ENCODE measurements at places on chromosomes 16 and 17.

GRCh38 chr17:38451840-38452529, 23.7 kb downstream of the ARHGAP23 start:
- DNase-seq = no peak

DNA sequence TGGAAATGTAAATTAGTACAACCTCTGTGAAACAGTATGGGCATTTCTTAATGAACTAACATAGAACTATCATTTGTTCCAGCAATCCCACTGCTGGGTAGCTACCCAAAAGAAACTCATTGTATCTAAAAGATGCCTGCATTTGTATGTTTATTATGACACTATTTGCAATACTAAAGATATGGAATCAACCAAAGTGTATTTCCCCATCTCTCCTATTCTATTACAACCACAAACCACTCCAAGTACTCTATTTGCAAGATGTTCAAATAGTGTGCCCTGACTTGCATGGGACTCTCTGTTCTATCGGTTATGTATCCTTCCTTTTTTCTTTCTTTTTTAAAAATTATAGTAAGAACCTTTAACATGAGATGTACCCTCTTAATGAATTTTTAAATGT, 845.2 kb downstream of the CDH11 start:
- DNase-seq = no peak

- DNase-seq = no peak
Observed at GRCh38 chr16:57621521-57622271, 6.7 kb upstream of the ADGRG1 start.

DNA sequence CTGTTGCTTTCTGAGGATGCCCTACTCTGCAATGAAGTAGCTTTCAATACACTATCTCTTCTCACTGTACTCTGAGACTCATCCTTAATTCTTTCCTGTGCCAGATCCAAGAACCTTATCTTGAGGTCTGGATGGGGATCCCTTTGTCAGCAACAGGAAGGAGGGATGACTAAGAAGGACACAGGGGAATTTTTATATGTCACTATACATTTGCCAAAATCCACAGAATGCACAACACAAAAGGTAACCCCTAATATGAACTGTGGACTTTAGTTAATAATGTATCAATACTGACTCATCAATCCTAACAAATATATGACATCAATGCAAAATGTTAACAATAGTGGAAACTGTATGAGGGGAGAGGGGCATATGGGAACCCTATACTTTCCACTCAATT, 4.7 kb upstream of the RBBP6 start:
- DNase-seq = no peak

- no peak for DNase-seq
Observed at GRCh38 chr17:58944166-58944565, 162.5 kb downstream of the TRIM37 start.

GRCh38 chr16:11159282-11159681, 96.7 kb downstream of the SOCS1 start:
- no peak for DNase-seq

DNA sequence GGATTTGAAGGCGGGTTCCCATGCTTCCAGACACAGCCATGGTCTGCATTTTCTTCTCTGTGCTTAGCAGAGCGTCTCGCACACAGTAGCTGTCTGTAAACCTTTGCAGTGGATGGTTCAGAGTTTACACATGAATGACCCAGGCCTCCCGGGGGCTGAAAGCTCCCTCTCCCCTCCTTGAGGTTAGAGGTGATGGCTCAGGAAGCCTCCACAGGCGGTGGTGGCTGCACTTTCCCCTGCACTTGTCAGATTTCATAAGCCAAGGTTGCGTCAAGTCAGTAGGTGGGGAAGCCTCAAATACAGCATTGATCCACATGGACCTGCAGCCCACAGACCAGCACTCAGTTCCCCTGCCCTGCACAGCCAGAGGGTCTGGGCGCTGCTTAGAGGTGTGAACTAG, 211.9 kb downstream of the KATNIP start:
- no peak for DNase-seq

Measured in activated CD4-positive, alpha-beta T cell treated with anti-CD3 and anti-CD28 coated beads, Interleukin-2, amount 50 U/mL, for 24 hours (primary cell).